Glutamatergic neuron (in vitro differentiated cells): ENCODE measurements at places on chromosomes 12 and 14. TPM values are rescaled to one million over a fixed set of nuclear protein-coding genes. Genes with fewer than 3 reads are reported as not detected.

Gene AVPR1A
- total RNA-seq = not detected

GRCh38 chr12:27001663-27002062 is 12.5 kb downstream of the TM7SF3 start:
- no peak for DNase-seq

Gene CFL2
- total RNA-seq = 57.6 TPM

GRCh38 chr14:39426605-39427004 is 5.6 kb downstream of the FBXO33 start:
- DNase-seq = no peak
